Fibroblast of gingiva (primary cell): ENCODE measurements at places on chromosomes 6 and 20.
A peak's percentile ranks its signal among the peaks of the same experiment; 100 is the strongest.

GRCh38 chr6:134080171-134080795 lies 27.9 kb upstream of the SLC2A12 start:
- no peak for DNase-seq

DNA sequence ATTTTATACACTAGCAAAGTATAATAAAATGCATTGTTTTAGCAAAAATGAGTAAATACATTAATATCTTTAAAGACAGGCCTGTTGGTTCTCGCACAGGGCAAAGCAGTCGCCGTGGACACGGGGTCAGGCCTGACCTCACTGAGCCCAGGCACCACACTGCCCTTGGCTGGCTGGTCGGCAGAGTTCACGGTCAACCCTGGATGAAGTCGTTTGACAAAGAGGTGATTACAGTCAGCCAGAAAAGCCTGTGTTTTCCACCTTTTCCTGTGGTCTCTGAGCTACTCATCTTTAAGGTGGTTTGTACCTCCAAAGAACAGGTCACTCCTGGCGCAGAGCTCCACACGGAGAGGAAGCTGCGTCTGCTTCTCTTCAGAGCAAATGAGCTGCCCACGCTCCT lies 191.5 kb downstream of the DLL1 start:
- no peak for DNase-seq

DNA sequence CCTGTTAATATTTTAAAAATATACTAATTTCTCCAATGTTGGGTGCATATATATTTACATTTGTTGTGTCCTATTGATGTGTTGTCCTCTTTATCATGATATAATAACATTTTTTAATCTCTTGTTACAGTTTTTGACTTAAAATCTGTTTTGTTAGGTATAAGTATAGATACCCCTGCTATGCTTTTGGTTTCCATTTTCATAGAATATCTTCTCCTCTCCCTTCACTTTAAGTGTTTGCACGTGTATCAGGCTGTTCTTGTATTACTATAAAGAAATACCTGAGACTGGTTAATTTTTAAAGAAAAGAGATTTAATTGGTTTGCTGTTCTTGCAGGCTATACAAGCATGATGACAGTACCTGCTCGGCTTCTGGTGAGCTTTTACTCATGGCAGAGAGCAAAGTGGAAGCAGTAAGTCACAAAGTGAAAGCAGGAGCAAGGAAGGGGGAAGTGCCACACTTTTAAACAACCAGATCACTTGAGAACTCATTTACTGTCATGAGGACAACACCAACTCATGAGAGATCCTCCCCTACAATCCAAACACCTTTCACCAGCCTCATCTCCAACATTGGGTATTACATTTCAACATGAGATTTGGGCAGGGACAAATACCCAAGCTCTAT lies 340.5 kb upstream of the SYNCRIP start:
- DNase-seq: no peak

GRCh38 chr20:6590891-6591637 lies 176.4 kb upstream of the BMP2 start:
- DNase-seq: peak; percentile 85

- DNase-seq: no peak
Measured at GRCh38 chr20:59374261-59374660, 73.8 kb downstream of the EDN3 start.

- DNase-seq: peak; percentile 42
Measured at GRCh38 chr6:116461932-116462885, 1.0 kb downstream of the CALHM6 start.

DNA sequence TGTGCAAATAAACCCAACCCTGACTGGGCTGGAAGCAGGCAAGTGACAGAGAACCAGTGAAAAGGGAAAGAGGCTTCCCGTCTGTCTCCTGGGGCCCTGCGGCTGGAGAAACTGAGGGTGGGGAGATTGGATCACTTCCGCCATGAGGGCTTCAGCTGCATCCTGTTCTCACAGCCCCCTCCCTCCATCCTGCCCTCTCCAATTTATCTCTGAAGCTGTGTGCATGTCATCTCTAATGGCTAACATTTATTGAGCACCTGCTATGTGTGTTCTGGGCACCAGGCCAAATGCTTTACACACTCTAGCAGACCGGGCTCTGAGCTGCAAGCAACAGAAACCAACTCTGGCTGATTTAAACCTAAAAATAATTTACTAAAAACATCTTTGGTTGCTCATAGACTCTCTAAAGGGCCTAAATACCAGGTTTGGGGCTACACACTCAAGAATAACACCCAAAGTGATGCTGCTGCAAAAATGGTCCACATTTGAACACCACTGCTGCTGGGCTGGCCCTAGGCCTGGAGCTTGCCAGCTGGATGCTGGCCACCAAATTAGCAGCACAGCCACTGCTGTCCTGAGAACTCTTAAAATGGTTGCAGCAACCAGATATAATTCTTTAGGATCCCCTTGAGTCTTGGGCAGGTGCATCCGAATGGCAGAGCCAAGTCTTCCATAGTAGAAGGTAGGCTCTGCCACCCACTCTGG lies 123.6 kb upstream of the LRFN2 start:
- DNase-seq: no peak

- peak; percentile 14 for DNase-seq
Measured at GRCh38 chr6:20893412-20893811, 359.2 kb downstream of the CDKAL1 start.

DNA sequence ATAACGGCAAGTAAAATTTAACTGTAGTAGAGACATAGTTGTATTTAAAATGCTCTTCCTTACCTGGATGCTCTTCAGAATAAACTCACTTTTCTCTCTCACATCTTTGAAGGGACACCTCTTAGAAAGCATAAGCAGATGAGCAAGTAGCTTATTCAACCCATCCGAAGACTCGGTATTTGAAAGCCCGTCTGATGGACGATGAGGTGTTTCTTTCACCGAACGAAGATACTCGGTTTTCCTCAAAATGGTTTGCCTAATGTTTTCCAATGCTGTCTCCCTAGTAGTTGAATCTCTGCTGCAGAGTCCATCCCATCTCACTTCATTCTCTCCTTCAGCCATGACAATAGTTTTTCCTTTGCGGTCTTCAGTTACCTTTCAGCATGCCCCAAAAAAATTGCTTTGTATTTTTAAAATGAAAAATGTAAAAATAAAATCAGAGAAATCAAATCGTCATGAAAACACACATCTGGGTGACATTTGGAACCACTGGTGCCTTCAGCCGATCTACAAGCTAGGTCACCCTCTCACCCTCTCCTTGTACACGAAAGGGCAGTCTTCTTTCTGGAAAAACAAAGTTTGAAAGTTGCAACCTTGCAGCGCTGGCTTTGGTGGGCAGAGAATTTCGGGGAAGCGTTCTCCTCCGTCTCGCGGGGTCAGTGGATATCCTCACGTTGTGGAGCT lies 772 bp downstream of the SESN1 start:
- no peak for DNase-seq

GRCh38 chr20:43913291-43914025 lies 1.2 kb upstream of the TOX2 start:
- no peak for DNase-seq

- no peak for DNase-seq
Measured at GRCh38 chr6:1409774-1410465, 20.5 kb downstream of the FOXF2 start.

GRCh38 chr20:11790046-11790445 lies 127.6 kb upstream of the BTBD3 start:
- DNase-seq: no peak

DNA sequence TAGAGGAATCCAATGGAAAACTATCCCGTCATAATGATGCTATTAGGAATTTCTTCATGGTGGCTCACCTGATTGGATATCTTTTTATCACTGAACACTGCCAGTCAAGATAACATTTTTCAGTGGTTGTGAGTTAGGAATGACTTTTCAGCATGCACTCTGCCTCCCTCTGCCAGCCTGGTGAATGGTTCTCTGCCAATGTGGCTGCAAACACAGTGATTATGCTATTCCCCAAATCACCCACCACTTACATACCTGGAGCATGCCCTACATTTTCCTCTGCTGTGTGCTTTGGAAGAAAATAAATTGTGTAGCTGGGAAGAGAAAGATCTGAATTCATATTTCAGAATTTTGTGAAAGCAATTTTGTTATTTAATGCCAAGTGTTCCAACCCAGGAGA lies 102.6 kb upstream of the LAMP5 start:
- no peak for DNase-seq

DNA sequence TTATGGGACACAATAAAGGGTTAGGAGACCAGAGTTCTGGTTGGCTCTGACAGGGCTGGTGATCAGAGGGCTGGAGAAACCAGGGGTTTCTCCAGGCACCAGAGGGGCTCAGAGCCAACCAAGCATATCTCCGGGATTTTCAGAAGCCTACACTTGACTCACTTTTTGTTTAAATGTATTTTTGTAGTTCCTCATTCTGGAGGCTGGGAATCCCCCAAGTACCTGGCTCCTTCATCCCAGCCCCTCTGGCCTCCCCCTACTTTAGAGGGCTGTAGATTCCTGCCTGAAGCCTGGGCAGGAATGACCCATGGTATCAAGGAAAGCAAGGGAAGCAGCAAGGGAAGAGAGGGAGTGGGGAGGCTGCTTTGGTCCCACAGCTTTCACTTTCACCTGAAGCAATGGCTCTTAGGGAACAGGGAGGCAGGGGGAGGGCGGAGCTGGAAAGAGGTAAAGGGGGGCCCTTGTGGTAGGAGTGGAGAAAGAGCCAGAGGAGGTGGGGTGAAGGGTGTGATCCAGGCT lies 973 bp downstream of the CD40 start:
- no peak for DNase-seq

DNA sequence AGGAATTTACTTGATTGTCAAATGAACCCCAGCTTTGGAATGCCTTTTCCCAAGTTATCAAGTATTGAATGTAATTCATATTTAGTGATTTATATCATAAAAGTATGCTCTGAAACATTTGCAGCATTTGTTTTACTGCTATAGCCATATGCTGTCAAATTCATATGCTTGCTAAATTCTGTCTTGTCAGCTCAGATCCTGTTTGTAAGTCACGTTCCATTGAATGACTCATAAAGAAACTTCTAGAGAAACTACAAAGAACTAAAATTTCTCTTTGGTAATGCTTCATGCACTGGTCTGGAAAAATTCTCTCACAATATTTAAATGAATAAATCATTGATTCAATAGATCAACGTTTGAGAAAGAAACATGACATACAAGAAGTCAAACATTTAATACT lies 445.9 kb downstream of the PHF3 start:
- DNase-seq: no peak

DNA sequence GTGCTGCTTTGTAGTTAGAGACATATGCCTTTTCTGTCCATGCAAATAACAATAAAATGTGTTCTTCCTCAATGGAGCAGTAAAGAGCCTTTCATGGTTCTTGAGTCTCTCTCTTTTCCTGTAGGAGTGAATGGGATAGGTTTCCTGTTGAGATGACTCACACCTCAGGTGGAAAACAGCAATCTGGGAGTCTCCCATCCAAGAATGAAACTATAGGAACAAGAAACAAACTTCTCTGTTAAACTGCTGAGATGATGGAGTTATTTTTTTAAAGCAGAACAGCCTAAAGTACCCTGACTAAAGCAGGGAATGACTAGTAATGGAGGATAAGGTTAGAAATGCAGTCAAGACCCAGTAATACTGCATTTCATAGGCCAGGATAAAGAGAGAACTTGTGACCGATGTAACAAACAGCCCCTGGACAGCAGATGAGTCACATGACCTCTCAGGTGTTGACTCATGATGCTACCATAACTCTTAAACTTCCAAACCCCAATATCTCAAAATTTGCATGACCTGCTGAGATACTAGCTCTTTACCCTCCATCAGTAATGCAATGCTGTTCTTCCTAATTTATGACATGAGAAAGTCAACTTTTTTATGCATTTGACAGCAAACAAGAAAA lies 548.9 kb downstream of the CBLN4 start:
- DNase-seq: no peak

GRCh38 chr6:44105993-44106740 lies 21.1 kb downstream of the MRPL14 start:
- peak; percentile 31 for DNase-seq

- no peak for DNase-seq
Measured at GRCh38 chr6:83308833-83309232, 115.7 kb downstream of the RWDD2A start.

DNA sequence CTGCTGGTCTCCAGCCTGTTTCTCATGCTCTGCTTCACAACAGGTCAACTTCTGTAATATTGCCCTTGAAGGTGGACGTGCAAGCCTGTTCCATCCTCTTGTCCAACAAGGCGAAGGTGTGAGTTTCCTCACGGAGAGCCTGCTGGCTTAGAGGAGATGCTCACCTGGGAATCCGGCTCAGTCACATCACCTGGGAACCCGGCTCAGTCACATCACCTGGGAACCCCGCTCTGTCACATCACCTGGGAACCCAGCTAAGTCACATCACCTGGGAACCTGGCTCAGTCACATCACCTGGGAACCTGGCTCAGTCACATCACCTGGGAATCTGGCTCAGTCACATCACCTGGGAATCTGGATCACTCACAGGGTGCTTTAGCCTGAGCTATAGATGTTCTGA lies 230.1 kb downstream of the ERMARD start:
- no peak for DNase-seq

- DNase-seq: no peak
Measured at GRCh38 chr6:27565839-27566779, 93.2 kb upstream of the ZNF184 start.

GRCh38 chr6:89154131-89154530 lies 8.3 kb downstream of the PM20D2 start:
- DNase-seq: no peak
